ENCODE measurements at places on chromosomes 13 and 19.

GRCh38 chr13:53075356-53076041, 46.9 kb downstream of the OLFM4 start:
- no peak for DNase-seq

DNA sequence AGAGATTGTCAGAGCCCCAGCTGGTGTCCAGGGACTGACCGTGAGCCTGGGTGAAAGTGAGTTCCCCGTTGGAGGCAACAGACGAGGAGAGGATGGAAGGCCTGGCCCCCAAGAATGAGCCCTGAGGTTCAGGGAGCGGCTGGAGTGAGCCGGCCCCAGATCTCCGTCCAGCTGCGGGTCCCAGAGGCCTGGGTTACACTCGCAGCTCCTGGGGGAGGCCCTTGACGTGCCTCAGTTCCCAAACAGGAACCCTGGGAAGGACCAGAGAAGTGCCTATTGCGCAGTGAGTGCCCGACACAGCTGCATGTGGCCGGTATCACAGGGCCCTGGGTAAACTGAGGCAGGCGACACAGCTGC, 1.1 kb upstream of the ELANE start:
- no peak for DNase-seq

- DNase-seq, result peak; percentile 13
Measured at GRCh38 chr13:33537676-33538075, 252.1 kb upstream of the STARD13 start.

- DNase-seq, result no peak
Measured at GRCh38 chr13:36251526-36251925, 37.2 kb upstream of the SOHLH2 start.

DNA sequence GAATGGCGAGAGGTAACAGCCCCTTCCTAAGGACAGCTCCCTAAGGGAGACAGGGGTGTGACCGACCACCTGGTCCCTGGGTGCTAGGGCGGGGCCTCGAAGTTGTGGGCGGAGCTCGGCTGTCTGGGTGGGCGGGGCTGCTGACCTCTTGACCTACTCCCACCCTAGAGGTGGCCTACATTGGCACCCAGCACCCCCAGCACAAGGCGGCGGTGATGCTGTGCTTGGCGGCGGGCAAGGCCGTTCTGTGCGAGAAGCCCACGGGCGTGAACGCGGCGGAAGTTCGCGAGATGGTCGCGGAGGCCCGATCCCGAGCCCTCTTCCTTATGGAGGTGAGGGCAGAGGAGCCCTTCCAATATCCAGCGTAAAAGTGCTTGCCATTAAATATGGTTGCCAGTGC, 2.4 kb downstream of the DHDH start:
- DNase-seq, result no peak

DNA sequence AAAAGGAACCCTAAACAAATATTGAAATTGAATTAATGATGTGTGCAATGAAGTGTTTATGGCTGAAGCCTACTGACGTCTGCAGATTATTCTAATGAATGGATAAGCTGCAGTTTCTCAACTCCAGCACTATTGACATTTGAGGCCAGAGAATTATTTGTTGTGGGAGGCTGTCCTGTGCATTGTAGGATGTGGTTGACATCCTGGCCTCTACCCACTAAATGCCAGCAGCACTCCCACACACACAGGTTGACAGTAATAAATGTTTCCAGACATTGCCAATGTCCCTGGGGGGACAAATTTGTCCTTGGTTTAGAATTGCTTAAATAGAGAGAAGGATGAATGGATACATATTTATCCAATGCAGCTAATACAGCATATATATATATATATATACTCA, 19.2 kb upstream of the MYH14 start:
- DNase-seq, result no peak

GRCh38 chr13:80276371-80277289, 64.3 kb downstream of the SPRY2 start:
- DNase-seq, result peak; percentile 29

DNA sequence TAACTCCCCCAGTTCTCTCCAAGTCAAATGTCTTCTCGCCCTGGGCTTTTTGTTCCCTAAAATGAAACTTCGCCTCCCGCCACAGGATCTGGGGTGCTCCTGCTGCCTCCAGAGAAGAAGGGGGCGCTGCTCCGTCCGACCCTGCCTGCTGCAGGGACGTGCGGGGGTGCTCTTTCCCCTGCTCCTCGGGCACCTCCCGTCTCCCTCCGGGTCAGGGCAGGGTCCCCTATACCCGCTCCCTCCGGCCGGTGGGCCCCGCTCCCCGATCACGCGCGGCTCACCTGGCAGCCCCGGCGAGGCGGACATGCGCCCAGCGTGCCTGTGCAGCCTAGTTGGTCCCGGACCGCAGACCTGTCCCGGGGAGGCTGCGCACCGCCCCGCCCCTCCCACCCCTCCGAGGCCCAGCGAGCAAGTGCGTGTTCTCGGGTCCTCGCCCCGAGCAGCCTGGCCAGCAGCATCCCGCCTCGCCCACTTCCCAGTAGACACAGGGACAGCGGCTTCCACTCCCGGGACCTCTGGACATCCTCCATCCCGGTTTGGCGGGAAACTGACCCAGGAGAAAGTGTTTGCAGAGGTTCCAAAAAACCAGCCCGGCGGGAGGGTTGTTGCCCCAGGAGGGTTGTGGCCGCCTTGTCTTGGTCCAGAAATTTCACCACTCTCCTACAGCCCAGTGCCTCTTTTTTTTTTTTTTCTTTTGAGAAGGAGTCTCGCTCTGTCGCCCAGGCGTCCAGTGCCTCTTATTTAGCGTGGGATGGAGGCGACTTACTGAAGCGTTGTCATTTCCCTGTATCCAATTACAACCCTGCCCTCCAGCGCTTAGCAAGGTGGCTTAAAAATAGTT, at the start of gene OXGR1:
TSS of gene OXGR1 (minus strand) at position 460 of the 841 bp plus-strand sequence. CDS start 6,717 bp downstream, outside the sequence.
- DNase-seq, result peak; percentile 41

- DNase-seq, result no peak
Measured at GRCh38 chr13:113360446-113360845, 3.5 kb downstream of the GRTP1 start.

- no peak for DNase-seq
Measured at GRCh38 chr13:109010912-109011311, 381.5 kb downstream of the MYO16 start.

- no peak for DNase-seq
Measured at GRCh38 chr13:89862691-89863036, 1484.8 kb upstream of the MIR17HG start.

GRCh38 chr13:30918662-30919405, 12.8 kb downstream of the MEDAG start:
- no peak for DNase-seq

GRCh38 chr19:52722062-52723003, 12.5 kb downstream of the ZNF611 start:
- DNase-seq, result no peak

- no peak for DNase-seq
Measured at GRCh38 chr13:76053181-76053580, 417.1 kb downstream of the LMO7 start.

DNA sequence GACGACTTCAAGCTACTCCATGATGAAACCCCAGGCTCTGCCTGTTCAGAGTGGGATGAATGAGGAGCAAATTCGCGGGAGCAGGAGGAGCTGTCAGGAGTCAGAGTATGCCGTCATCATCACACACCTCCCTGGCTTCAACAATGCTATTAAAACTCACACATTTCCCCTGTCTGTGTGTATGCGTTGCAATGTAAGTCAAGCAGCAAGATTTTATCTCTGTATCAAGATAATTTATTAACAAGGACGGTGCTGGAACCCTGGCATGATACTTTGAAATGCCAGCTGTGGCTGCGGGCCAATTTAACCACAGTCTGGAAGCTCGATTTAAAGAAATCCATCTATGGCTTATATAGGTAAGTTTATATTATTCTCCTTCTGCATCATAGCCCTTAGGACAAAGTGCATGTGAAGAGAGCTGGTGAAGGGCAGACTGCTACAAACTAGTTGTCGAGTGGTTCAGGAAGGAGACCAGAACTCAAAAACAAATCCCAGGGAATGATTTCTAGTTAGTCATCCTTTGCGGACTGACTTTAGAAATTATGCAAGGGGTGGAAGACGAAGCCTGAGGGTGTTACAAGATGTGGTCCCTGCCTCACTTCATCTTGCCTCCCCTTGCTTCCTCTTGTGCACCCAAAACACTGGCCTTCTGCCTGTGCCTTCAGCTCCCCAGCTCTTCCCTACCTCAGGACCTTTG, 486.5 kb downstream of the COG6 start:
- DNase-seq, result no peak

GRCh38 chr19:16328824-16329482, 4.3 kb downstream of the KLF2 start:
- DNase-seq, result no peak

DNA sequence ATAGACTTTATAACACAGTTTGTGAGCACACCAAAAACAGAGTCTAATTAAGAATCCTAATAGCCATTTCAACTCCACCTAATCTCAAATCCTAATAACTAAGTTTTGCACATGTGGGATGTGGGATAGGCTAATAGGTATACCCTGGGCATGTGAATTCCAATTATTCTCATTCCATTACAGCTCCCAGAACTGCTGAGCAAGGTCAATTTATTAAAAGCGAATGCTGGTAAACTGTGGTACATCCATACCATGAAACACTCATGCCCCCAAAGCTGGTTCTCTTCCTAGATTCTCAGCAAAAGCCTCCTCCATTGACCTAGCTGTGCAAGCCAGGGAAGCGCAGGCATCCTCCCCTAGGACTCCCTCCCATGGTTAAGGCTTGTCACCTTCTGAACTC, 113.8 kb downstream of the USP12 start:
- DNase-seq, result no peak
